NCI-H2029 treated with DMSO at 0.1 percent for 48 hours (cell line): ENCODE measurements at places on chromosomes 12 and 14.

DNA sequence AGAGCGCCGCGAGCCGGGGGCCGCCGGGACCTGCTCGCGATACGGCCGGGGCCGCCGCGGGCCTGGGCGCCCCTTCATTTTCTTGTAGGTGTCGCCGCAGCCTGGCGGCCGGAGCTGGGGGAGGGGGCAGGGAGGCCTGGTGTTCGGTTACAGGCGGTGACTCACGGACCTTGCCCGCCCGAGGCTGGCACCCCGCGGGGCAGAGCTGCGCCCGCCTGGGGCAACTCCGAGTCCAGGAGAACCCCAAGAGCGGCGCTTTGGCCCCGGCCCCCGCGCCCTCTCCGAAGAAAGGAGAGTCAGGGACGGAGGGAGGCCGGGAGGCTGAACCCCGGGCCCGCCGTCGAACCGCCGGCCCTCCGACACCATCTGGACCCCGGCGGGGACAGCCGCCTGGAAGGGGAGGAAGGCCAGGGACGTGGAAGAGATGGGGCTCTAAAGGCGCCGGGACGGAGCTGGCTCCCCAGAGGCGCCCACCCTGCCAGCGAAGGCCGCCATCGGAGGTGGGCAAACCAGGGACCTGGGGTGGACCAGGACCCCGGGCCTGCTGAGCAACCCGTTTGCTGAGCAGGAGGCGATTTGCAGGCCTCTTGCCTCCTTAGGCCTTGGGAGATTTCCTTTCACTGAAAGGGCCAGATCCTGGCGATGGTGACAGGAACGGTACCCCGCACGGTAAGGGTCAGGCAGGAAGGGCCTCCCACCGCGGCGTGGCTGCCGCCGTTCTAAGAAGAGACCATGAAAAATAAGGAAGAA lies 843 bp upstream of the NUAK1 start:
- DNase-seq, result no peak

DNA sequence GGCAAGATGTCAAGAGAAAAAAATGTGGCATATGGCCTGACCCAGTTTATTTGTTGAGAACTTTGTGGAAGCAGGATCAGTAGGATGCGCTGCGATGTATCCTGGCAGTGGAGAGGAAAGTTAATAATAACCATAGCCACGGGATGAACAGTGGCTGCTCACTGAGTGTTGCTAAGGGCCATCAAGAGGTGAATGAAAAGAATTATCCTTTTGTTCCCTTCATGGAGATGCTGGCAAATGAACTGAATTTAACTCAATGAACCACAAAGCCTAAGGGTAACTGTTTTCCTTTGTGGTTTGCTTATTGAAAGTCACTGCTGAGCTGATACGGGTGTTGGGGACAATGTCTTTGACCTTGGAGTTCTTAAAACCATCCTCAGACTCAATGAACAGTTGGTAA lies 476.5 kb downstream of the APAF1 start:
- DNase-seq, result peak; percentile 27

DNA sequence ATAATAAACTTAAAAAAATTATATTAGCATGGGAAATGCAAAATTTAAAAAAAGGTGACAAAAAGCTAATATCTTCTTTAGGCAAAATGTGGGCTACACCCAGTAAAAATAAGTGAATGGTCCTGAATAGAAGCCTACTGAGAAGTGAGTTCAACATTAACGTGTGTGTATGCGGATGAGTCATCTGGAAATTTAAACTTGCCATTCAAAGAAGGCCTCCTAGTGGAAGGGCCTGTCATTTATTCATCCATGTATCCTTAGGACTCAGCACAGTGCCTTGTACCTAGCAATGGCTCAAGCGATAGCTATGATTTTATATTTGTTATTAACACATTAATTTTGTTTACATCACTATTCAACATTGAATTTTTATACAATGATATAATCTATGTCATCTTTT lies 226.2 kb downstream of the NUBPL start:
- no peak for DNase-seq

DNA sequence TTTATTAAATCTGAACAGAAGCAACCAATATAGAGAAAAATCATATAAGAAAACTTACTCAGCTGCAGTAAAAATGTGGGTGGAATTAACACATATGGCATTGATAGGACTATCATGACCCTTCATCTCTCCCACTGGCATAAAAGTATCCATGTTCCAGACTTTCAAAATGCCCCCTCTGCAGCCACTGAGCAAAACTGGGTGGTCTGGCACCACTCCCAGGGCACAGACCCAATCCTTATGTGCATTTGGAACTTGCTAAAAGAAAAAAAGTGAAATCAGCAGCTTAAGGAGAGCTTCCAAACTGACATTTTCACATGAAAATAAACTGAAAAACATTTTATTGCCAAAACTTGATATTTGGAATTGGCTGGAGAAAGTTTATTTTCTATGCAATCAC lies 141.5 kb downstream of the KIF21A start:
- no peak for DNase-seq

DNA sequence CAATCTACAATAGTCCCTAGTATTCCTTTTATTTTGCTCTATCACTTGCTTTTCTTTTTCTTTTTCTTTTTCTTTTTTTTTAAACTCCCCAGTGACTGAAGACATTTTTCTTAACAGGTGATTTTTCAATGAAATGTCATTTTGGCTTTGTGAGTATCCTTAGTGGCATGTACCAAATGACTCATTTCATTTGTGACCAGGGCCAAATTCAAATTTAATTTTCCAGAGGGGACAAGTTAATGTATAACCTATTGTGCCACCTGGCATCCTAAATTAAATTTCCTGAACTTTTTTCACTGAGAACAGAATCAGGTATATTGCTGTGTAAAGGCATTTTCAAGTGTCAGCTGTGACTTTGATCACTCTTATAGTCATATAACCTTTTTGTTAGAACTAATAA lies 39.7 kb upstream of the SYT1 start:
- no peak for DNase-seq

DNA sequence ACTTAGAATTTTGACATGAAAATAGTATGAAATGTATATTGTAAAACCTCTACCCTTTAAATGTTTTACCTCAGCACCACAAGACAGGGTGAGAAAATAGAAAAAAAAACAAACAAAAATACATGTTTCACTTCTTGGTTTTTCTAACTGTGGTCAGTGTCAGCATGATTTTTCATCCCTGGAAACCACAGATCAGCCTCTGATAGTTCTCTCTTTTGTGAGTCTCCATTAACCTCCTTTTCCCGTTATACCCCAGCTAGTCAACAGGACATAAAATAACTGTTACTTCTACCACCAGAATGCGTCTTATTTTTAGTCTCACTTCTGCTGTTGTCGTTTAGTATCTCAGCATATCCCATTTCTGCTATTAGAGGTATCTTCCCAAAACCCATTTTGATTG lies 48.3 kb upstream of the KCNMB4 start:
- DNase-seq, result no peak

DNA sequence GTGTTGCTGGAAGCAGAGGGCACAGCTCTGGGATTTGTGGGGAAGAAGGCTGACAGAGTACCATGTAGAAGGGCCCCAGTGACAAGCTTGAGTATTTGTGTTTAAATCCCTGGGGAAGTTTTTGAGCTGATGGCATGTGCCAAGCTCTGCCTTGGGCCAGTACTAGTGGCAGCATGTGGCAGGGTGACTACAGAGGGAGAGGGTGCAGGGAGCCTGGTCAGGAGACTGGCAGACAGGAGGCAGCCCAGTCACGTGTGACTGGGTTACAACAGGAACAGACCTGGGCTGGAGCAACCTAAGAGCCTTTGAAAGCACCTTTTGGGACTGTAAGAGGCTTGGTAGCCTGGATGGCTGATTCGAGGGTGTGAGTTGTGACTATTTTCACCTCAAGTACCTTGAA lies 112.1 kb downstream of the TSPAN9 start:
- no peak for DNase-seq

DNA sequence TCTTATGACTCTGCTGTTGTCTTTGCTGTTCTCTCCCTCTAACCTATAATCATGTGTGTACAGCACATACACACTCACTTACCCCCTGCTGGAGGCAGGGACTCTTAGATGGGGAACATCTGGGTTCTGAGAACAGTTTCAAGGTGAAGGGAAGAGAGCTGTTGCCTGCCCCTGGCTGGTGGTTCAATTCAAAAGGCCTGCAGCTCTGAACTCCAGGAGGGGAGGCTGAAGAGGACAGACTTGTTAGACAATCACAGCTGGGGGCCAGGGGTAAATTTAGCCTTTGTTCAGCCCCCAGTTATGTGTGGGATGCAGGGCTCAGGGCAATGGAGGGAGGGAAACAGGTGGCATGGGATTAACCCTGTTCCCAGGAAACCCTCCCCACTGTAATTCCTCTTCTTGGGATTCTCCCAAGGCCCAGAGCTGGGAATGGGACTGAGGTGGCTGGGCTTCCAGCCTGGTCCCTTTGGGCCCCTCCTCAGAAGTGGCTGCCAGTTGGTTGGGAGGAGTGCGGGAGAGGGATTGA lies 1.9 kb downstream of the MYL6B start:
- DNase-seq, result no peak

- no peak for DNase-seq
Measured at GRCh38 chr12:22480016-22480415, 64.3 kb downstream of the C2CD5 start.

- peak; percentile 97 for DNase-seq
Measured at GRCh38 chr12:12008931-12009611, 61.7 kb upstream of the BCL2L14 start.

DNA sequence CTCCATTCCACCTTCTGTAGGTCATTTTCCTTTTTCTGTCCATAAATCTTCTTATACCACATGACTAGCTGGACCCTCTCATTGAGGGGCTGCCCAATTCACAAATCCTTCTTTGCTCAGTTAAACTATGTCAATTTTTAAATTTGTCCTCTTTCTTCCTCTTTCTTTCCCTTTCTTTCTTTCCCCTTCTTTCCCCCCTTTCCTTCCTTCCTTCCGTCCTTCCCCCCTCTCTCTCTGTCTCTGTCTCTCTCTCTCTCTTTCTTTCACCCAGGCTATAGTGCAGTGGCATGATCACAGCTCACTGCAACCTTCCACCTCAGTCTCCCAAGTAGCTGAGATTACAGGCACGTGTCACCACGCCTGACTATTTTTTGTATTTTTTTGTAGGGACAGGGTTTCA lies 47.1 kb upstream of the TMEM263 start:
- no peak for DNase-seq

GRCh38 chr14:100782516-100783320 lies 43.2 kb upstream of the MEG3 start:
- DNase-seq, result no peak
